HT1080 (cell line): ENCODE measurements at places on chromosomes 12 and 14.

GRCh38 chr14:95162641-95163040 is 5.3 kb upstream of the DICER1 start:
- no peak for DNase-seq

GRCh38 chr14:63988579-63988978 is 135.8 kb downstream of the SYNE2 start:
- no peak for DNase-seq

GRCh38 chr14:54839701-54840119 is 62.9 kb downstream of the GCH1 start:
- DNase-seq, result no peak

GRCh38 chr12:120939523-120939922 is 35.4 kb upstream of the SPPL3 start:
- no peak for DNase-seq

GRCh38 chr14:79745046-79745445 is 466.3 kb downstream of the DIO2 start:
- no peak for DNase-seq
